ENCODE measurements at places on chromosomes 13 and 19.

DNA sequence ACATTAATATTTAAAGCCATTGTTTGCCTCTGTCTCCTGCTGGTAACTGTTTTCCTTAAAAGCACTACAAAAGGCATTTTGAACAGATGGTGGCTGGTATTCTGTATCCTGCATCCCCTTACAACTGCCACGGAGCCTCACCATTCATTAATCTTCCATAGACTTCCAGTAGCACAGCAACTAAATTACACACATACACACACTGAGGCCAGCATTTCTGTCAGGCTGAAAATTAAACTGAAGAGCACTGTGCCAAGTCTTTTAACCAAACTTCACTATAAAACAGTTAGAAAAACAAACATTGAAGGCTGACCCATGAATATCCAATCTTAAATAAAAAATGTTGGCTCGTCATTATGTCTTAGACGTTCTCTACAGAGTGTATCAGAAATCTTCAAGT, 697.8 kb downstream of the DACH1 start:
- DNase-seq, result no peak

- DNase-seq, result no peak
These were observed 37.3 kb upstream of the PEPD start for GRCh38 chr19:33558856-33559255.

DNA sequence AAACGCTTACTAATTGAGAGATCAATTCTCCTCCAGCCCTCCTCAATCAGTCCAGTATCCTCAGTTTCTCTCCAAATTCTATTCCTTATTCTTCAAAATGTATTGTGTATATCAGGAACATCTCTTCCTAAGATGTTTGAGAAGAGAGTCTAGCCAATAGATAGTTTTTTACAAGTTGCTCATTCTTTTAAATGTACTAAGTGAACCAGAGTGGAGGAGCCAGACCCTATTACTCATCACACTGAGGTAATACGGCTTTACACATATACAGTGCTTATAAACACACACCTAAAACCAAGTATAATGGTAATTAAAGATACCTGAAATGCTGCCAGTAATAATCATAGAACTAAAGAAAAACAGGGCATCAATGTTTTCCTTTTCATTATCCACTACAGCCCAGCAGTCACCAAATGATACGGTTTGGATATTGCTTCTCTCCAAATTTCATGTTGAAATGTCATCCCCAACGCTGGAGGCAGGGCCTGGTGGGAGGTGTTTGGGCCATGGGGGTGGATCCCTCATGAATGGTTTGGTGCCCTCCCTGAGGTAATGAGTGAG, 45.2 kb upstream of the HMGB1 start:
- no peak for DNase-seq

DNA sequence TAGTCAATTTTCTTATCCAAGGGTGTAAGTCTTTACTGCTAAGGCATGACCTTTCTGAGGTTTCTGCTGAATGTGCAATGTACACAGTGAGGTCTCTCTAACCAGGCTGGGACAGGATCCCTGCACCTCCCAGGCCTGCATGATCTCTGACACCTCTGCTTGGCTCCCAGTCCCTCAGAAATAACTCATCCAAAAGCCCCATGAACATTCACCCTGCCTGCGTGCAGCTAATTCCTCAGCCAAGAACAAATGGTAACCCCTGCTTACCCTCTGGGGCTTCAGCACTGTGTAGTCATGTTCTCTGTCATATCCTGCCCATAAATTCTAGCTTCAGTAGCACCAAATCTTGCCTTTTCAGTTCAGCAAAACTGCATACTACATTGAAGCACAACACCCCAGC, 1146.3 kb upstream of the MIR17HG start:
- DNase-seq, result no peak

DNA sequence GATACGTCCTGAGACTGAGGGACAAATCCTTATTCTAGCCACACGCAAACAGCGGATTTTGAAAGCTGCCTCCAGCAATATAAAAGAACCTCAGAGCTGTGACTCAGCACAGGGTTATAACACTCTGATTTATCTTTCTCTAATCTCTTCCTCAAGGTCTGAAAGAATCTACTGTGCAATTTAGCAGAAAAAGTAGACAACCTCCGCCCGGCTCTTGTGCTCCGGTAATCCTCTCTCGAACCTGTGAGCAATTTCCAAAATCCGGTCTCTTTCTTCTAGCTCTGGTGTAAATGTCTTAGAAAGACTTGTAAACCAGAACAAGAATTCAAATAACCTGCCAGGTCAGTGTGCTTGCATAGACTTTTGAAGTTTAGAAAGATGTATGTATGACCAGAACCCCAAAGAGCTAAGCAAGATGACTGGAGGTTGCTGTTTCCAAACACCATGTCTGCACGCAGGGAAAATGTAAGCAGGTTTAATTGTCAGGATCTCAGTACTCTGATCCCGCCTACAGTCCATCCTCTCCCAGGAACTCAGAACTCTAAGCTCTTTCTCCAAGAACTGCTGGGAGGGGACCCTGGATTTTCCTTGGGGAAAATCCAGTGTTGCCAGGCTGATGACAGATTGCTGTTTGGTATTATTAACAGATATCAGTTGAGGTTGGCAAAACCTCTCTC, 338.1 kb downstream of the RFC3 start:
- no peak for DNase-seq

DNA sequence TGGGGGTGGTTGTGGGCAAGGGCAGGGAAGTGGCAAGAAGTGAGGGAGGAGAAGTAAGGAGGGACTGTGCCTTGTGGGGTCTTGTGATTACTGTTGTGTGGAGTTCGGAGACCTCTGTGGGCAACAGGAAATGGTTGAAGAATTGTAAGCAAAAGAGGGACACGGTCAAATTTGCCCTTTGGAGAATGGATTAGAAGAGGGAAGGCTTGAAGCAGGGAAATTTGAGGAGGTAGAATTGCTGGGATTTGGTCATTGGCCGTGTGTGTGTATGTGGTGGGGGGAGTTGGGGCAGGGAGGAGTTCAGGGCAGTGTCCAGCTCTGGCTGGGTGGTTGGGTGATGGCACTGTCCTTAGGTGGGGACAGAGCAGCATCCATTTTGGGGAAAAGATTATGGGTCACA, 3.6 kb downstream of the WASF3 start:
- DNase-seq, result no peak

DNA sequence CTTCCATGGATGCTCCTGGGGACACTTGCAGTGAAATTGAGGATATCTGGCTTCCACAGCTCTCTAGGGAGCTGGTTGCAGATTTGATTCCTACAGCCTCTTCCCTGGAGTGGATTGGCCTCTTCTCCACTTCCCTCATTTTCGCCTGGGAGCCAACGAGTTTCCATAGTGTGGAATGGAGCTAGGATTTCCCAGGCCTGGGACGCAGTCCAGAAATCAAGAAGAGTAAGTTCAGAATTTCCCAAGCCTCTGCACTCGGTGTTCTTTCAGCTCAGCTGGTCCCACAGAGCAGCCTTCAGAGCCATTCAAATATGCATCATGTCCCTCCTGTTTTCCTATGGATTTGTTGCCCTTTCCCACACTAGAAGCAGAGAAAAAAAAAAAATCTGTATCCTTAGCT, 68.2 kb downstream of the RAP2A start:
- no peak for DNase-seq

Data from activated CD4-positive, alpha-beta T cell treated with anti-CD3 and anti-CD28 coated beads, Interleukin-2, amount 50 U/mL, for 4 hours (primary cell).